ENCODE measurements at places on chromosomes 7 and 10.

DNA sequence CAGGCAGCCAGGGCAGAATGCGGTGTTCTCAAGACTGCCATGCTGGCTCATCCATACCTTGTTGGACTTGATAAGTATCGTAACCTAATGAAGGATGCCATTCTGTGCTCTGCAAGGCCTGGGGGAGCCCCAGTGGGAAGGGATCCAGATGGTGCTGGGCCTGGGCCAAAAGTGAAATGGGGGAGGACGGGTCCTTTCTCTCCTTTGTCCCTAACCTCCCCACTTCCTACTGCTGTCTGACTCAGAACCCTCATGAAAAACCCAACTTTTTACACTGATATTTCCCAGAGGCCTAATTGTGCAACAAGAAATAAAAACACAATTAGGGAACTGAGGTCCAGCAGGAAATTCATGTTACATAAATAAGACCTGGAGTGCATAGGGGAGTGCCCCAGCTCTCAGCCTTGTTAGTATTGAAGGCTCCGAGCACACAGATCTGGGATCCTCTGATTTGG lies 193.7 kb upstream of the SVIL start:
- DNase-seq = no peak

DNA sequence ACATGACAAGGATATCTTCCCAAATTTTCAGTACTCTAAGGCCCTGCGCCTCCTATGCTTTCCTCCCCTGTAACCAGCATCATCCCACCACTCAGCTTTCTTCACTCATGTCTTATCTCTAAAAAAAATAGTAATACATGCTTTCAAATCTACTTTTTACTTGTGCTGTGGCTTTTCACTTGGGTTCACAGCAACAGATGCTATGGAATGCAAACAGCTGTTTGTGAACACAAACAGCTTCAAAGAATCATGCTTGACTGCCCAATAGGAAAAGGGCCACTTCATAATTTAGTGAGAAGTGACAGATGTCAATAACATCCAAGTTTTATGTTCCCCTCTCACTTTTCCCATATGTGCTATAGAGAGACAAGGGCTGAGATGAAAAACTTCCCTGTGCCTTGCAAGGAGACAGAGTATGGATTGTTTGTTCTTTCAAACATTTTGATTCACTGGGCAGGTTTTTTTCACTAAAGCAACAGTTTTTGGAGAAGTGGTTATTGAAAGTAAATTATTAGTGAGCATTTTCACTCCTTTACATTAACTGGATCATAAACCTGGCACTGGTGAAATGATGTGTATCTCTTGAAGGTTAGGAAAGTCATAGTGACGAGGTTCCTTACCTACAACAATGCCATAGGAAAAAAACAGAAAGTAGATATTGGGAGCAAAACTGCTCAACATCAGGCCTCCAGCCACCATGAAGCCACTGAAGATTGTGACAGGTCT lies 37.3 kb downstream of the SLC16A9 start:
- no peak for DNase-seq

DNA sequence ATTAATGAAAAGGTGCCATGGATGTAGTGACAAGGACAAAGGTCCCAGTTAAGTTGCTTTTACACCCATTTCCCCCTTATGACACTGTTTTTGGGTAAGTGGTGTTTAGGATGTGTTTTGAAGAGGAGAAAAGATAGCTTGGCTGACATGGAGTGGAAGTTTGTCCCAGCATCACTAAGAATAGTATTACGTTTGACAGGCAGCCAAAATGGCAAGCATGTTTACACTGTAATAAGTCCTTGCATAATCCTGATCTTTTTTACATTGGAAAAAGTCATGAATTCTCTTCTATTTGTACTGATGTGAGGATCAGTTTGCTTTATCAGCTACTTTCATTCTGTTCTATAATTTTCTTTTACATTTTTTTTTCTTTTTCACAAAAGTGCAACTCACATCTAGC lies 137.8 kb downstream of the CHRM2 start:
- no peak for DNase-seq

DNA sequence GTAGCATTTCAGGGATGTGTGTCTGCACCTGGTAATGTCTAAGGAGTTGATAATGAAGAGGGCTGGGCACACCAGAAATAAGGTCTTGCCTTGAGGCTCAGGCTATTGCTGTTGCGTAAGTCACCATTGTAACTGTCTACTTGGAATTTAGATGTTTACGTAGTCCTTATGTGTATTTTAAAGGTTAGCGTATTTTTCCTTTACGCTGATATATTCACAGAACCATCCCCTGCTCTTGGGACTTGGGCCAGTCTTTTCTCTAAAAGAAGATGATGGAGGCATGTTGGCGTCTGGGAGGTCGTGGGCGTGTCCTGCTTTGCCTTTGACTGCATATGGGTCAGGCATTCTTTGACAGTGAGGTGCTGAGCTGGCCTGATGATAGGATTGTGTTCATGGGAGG lies 14.7 kb downstream of the WDR37 start:
- no peak for DNase-seq

GRCh38 chr7:95396136-95397032 lies at the start of gene PON3:
Gene PON3, minus strand, starts transcription at chr7:95396375. Its CDS starts 25 bp downstream, at chr7:95396350.
- DNase-seq = no peak

DNA sequence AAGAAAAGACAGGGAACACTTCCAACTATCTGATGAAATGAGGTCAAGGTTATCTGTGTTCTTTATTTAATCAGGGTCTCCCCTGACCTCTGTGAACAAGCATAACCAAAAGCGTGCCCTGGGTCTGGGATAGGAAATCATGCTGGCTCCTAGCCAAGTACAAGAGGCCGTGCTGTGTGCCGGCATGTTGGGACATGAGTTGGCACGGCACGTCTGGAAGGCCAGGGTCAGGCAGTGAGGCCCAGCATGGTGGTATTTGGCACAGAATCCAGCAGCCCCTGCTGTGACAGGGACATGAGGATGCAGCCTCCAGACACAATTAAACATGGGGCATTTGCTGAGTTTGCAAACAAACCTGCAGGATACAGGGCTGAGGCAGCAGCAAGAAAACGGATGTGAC lies 320.4 kb downstream of the PLXNA4 start:
- DNase-seq = no peak

GRCh38 chr7:74093671-74094223 lies 10.1 kb downstream of the LIMK1 start:
- no peak for DNase-seq

- DNase-seq = no peak
Observed at GRCh38 chr7:18960725-18961124, 156.7 kb downstream of the TWIST1 start.

- no peak for DNase-seq
Observed at GRCh38 chr10:110916554-110917346, 2.2 kb downstream of the BBIP1 start.

DNA sequence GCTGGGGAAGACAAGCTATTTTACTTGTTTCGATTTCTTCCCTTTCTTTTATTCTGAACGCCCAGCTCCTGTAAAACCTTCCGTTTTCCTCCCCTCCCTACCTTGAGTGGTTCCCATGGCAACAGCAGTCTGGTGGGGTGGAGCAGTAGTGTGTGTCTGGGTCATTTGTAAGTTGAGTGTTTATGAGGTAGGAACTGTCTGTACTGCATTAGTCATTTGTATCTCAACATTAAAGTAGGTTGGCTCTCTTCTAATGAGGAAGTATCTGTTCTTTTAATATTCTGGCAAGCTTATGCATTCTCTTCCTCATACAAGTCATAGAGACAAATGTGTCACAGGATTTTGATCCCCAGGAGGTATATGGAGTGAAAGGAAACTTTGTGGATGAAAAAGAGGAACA lies 85.3 kb upstream of the CCDC6 start:
- no peak for DNase-seq

GRCh38 chr7:31146030-31146429 lies 93.9 kb downstream of the ADCYAP1R1 start:
- DNase-seq = no peak

All from SW 1271 (cell line).